ENCODE measurements at places on chromosomes 1 and 21.
A peak's percentile ranks its signal among the peaks of the same experiment; 100 is the strongest.

DNA sequence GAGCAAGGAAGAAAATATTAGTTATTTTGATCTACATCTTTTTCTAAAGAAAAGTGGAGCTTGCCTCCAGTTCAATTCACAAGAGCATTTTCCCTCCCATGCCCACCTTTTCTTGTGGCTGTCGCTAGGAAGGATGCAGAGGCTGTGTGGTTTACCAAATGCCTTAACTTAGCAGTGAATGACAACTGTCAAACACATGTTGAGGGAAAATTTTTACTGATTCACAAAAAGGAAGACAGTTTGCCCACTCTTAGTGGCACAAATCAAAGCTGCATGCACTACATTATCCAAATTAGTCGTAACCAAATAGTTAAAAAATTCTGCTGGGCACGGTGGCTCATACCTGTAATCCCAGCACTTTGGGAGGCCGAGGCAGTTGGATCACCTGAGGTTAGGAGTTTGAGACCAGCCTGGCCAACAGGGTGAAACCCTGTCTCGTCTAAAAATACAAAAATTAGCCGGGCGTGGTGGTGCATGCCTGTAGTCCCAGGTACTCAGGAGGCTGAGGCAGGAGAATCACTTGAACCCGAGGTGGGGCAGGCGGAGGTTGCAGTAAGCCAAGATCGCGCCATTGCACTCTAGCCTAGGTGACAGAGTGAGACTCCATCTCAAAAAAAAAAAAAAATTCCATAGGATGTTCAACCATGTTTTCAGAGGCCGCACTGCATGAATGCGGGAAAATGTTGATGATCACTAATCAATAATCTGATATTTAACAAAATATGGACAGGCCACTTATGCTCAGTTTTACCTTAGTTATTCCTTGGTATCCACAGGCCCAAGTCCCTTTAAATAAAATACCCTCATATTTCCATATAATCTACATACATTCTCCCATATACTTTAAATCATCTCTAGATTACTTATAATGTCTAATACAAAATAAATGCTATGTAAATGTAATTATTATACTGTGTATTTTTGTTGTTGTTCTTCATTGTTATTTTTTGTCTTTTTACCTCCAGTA is 9.0 kb downstream of the COX20 start:
- H3K36me3 ChIP-seq, result peaks cover 53% of the 10 kb centered on the region
- no peak for DNase-seq
- H3K27me3 ChIP-seq, result no peaks in the 10 kb centered on the region
- H3K4me3 ChIP-seq, result no peak overlapping the region

GRCh38 chr1:114745291-114745690 is 12.5 kb downstream of the CSDE1 start:
- no peak overlapping the region for H3K27ac ChIP-seq
- no peak for DNase-seq
- H3K4me1 ChIP-seq, result no peaks in the 10 kb centered on the region
- no peaks in the 10 kb centered on the region for H3K27me3 ChIP-seq
- no peak overlapping the region for H3K4me3 ChIP-seq

DNA sequence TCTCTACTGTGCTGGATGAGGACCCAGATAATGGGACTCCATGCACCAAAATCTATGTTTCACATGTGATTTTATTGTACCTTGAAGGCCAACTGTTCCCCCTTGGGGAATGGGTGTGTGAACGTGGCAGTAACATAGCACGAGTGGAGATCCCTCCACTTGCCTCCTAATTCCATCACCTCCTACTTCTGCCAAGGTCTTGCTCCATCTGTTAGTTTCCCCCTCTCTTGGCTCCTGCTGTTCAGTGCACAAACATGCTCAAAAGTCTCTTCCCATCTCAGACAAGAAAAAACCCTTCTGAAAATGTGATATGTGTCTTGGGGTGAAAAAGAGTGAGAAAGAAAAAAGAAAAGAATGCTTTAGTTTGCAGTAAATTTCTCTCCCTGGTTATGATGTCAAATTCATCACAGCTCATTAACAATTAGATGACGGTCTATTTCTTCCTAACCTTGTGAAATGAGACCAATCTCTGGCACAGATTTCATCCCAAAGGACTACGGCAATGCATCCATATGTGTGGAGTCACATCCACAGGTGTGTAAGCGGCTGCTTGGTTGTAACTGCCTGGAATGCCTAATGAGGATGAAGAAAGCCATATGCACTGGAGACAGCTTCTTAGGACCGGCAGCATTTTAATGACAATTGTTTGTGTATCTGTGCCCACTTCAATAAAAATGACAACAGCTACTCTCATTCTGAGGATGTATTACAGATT is 79.3 kb upstream of the DIRAS3 start:
- no peak overlapping the region for H3K27ac ChIP-seq
- no peak for DNase-seq
- H3K4me3 ChIP-seq, result no peak overlapping the region
- no peaks in the 10 kb centered on the region for H3K36me3 ChIP-seq

- H3K36me3 ChIP-seq, result no peaks in the 10 kb centered on the region
- no peaks in the 10 kb centered on the region for H3K27me3 ChIP-seq
- H3K4me1 ChIP-seq, result peaks cover 32% of the 10 kb centered on the region
- DNase-seq, result peak; percentile 74
These were observed 18.4 kb downstream of the HHAT start for GRCh38 chr1:210347112-210347511.

DNA sequence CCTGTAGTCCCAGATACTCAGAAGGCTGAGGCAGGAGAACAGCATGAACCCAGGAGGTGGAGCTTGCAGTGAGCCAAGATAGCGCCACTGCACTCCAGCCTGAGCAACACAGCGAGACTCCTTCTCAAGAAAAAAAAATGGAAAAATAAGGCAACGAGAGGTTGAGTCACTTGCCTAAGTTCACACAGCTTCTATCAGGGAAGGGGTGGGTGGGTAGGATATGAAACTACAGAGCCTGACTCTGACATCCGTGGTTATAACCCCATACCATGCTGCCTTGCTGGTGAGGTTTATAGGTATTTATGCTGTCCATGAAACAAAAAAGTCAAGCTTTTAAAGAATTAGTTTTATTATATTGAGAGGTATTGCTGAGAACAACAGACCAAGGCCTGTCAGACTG is 61.5 kb upstream of the RAB4A start:
- no peaks in the 10 kb centered on the region for H3K4me1 ChIP-seq
- no peaks in the 10 kb centered on the region for H3K27me3 ChIP-seq

Data from MM.1S (cell line).